ENCODE measurements at places on chromosomes 12 and 14.

DNA sequence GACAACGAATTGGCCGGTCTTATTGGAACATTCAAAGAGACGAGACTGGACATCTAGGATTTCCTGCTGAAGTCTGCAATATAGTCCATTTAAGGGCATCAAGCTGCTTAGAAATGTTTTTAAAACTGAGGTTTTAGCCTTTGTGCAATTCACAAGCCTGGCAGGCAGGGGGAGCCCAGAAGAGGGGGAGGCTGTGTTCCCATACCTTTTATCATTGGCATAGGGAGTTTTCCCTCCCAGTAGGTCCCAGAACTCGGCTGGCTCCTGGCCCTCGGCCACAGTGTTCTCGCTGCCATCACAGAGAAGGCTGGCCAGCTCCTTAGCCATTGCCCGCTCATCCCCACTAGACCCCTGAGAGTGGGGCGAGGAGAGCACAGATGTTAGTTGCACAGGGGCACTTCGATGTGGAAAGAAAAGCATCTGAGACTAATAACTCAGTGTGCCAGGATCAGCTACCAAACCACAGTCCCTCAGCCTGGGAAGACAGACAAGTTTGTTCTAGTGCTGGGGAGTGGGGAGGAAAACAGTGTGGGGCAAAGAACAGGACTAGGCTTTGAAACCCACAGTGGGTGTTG is 15.1 kb downstream of the AVIL start:
- DNase-seq = no peak

DNA sequence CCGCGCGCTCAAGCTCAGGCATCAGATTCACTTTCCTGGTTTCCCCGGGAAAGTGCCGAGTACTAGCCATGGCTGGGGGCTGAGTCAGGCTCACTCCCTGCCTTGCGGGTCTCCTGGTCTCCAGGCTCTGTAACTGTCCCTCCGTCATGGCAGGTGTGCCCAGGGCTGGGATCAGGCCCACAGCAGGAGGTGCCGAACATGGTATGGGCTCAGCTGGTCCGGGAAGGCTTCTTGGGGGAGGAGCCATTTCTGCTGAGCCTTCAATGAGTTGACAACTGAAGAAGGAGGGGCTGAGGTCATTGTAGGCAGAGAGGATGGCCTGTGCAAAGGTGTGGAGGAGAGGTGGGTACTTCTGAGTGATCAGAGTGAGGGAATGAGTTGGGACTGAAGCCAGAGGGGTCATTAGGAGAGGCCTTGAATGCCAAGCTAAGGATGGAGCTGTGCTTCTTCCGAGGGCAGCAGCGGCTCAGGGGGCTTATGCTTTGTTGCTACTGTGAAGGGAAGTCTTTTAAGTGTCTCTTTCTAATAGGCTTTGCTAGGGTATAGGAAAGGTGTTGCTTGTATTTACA is 769 bp downstream of the EXOC3L4 start:
- no peak for DNase-seq

DNA sequence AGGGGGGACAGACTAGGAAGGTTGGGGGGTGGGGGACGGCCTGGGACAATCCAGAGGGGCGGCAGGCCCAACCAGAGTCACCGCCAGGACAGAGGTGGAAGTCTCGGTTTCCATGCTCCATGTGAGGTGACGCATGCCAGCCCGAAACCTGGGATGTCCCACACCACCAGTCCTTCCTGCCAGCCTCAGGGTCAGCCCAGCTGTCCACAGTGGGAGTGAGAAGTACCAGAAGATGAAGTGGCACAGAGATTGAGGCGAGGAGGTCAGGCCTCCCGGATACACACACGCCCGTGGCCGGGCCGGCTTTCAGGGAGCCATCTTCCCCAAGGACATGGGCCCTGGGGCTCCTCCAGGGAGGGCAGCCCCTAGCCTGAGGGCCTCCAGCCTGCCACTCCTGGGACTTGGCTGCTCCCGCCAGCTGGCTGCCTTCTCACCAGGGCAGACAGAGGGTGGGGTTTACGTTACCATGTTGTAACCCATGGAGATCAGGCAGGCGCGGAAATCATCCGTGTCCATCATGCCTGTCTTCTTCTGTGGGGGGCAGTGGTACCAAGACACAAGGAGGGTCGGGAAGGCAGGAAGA is 85.2 kb upstream of the ZFP36L1 start:
- no peak for DNase-seq

DNA sequence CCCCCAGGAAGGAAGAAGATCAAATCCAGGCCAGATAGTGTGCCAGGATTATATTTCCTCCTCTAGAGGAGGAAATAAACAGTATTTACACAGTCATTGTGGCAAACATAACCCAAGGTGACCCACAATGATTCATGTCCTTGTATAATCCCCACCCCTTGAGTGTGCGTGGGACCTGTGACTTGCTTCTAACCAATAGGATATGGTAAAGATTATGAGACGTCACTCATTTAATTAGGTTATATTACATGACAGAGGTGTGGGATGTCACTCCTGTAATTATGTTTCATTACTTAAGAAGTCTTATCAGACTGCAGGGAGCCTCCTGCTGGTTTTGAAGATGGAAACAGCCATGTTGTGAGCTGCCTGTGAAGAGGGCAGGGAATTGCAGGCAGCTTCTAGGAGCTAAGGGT is 12.2 kb upstream of the CATSPERB start:
- DNase-seq = no peak

- DNase-seq = no peak
Observed at GRCh38 chr14:57729208-57730187, 136.4 kb downstream of the SLC35F4 start.

GRCh38 chr12:77761286-77761685 is 69.4 kb upstream of the NAV3 start:
- DNase-seq = no peak

- no peak for DNase-seq
Observed at GRCh38 chr12:29694002-29694401, 89.7 kb downstream of the TMTC1 start.

- no peak for DNase-seq
Observed at GRCh38 chr12:104438134-104438533, 18.6 kb upstream of the CHST11 start.

DNA sequence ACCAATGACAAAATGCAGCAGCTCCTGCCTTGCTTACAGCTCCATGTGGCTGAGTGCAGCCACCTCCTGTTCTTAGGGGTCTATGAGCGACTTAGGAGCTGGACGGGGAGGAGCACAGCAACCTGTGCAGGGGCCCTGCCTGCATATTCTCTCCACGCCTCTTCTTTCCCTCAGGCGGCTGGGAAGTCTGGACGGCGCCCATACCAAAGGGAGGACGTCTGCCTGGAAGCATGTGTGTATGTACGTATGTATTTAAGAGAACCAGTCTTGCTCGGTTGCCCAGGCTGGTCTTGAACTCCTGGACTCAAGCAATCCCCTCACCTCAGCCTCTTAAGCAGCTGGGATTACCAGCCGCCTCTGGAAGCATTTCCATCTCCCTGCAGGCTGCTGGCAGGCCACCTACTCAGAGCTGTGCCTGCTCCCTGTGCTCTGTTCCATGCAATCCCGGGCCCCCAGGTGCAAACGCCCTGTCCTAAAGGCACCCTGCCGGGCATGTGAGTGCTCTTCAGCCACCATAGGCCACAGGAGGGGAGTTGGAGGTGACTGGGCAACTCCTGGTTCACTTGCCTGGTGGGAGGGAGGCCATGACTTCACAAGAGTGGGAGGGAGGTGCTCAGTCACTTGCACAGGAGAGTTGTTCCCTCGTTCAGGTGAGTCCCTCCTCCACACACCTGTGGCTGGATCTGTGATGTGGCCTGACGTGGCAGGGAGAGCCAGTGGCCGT is 44.3 kb downstream of the KCNA5 start:
- DNase-seq = no peak

- DNase-seq = no peak
Observed at GRCh38 chr14:75223664-75224154, 47.3 kb upstream of the TMED10 start.

DNA sequence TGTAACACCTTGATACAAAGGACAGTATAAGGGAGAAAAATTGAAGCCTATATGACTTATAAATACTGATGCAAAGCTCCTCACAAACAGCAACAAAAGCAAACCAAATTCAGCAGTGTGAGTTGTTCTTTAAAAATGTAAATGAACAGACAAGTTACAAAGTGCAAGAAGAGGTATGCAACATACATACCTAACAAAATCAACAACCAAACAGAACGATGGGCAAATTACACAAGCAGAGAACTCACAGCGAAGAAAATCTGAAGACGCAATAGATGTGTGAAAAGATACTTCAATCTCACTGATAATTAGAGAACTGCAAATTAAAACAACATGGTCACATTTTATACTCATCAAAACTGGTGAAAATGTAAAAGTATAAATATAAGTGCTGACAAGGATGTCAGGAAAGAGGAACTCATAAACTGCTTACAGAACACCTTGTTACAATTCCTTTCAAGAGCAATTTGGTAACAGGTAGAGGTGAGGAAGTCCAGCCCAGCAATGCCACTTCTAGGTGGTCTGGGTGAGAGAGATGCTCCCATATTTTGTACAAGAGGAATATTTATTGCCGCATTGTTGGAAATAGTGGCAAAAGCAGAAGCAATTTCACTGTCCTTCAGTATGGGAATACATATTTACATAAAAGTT is 47.3 kb downstream of the CORO1C start:
- no peak for DNase-seq

DNA sequence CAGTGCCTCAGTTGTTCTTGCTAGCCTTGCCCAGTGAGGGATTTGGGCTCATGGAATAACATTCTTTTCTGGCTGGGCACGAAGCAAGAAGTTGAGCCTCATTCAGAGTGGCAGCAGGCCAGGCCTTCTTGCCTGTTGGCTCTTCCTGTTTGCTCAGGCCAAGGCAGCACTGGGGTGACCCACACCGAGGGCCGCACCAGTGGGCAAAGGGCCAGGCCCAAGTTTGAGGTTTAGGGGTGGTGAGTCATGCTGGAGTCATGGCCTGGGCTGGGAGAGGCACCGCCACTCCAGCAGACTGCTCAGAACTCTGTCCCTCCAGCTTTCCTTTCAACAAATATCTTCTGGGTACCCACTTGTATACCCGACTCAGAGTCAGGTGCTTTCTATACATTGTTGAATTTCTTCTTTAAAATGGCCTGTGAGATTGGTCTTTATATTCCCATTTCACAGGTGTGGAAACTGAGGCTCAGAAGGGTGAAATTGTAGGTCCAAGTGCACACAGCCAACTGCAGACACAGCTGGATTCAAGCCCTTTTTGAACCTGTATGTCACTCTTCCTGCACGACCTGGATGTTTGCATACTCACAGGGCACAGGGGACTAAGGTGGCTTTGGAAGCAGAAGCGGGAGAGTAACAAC is 279.4 kb downstream of the FOXN3 start:
- peak; percentile 30 for DNase-seq

DNA sequence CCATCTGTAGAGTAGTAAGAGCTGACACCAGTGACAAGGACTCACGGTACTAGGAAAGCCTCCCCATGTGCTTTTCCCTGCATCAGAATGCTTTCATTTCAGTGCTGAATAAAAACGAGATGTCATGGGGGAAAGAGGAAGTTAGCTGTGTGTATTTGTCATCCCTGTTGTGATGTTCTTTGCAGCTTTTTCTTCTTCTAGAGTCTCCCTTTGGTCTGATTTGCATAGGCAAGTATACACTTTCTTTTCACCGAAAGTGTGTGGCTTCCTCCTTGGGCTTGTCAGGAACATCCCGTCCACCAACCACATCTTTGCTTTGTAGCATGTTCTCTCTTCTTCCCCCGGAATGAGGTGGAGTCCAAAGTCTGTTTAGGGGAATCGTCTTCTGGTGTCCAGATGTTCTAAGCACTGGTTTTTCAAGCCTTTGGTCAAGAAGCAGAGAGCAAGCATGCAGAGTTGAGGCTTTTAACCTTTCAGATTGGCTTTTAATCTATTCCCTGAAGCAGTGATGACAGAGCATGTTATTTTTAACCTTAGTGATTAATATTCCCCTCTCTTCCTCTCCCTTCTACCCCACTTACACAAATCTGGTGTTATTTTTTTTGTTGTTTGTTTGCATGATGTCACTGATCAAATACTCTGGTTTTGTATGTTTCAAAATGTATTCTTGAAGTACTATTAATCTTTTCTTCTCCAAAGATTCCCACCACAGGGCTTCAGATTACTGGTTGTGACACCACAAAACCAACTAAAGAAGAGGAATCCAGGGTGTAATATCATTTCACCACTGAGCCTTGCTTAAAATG is 163.4 kb downstream of the SAMD4A start:
- DNase-seq = peak; percentile 21

- no peak for DNase-seq
Observed at GRCh38 chr12:87603727-87604126, 425.5 kb downstream of the C12orf50 start.

DNA sequence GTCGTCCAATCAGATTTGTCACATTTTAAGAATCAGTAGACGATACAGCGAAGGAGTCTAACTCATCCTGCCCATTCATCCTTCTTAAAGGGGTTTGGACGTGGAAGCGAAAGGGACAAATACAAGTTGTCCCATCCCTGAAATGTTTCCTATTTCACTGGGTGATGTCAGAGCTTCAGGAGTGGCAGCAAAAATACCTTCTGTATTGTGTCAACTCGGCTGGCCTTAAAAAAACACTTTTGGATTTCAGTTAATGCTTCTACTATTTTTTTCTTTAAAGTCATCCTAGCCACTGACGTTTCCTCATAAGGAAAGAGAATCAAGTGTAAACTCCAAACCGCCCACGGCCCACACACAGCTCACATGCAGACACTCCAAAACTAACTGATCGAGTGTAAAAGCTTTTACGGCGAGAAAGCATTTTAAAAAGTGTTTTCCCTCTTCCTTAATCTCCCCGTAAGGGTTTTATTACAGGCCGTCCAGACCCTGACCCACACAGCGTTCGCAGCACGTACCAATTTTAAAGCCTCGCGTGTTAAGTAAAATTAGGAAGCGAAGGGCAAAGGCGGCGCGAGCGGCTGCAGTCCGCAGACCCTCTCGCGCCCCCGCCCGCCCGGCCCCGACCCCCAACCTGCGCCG is 593 bp downstream of the CFL2 start:
- no peak for DNase-seq

GRCh38 chr12:46478123-46478522 is 105.5 kb upstream of the SLC38A2 start:
- no peak for DNase-seq

DNA sequence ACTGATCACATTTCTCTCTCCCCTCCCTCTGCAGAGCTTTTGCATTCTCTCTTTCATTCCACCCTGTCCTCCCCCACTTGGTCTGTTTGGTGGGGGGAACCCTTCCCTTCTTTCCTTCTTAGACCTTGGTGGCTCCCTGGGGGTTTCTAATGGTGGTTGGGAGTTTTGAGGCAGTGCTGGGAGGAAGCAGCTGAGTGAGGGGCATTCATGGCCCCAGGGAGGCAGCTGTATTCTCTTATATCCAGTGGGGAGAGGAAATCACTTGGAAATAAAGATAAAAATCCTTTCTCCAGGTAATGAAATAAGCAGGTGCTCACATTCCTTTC is 13.3 kb downstream of the NGDN start:
- DNase-seq = no peak

- no peak for DNase-seq
Observed at GRCh38 chr14:103332143-103332919, 1.7 kb upstream of the EIF5 start.

Data from CD4-positive, alpha-beta T cell treated with Interferon gamma for 1 hour (primary cell).